ENCODE measurements at places on chromosomes 3 and 15.

- no peak for DNase-seq
- no peak overlapping the region for H3K27ac ChIP-seq
- H3K4me3 ChIP-seq, result no peak overlapping the region
- no peaks in the 10 kb centered on the region for H3K36me3 ChIP-seq
These were observed 75.5 kb downstream of the NEDD4 start for GRCh38 chr15:55917881-55918296.

GRCh38 chr3:35705904-35706303 lies 66.6 kb downstream of the ARPP21 start:
- H3K36me3 ChIP-seq, result no peaks in the 10 kb centered on the region
- H3K27me3 ChIP-seq, result no peaks in the 10 kb centered on the region
- H3K4me1 ChIP-seq, result no peaks in the 10 kb centered on the region

DNA sequence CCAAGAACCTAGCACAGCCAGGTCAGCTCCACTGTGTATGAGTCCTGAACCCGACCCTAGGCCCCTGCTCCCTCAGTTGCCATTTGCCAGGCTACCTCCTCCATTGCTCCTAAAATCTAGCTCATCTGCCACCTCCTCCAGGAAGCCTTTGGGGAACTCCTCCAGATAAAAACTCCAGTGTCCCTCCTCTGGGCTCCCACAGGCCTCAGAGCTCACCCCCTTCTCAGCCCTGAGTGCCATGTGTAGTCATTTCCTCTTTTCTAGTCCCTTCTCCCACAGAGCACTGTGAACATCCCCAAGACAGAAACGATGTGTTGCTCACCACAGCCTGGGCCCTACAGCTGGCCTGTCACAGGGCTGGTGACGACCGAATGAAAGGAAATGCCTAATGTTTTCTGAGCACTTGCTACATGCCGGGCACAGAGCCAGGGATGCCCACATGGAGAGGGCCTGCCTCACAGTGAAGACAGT lies 61.0 kb downstream of the IQSEC1 start:
- H3K4me1 ChIP-seq, result peaks cover 31% of the 10 kb centered on the region
- no peaks in the 10 kb centered on the region for H3K36me3 ChIP-seq
- H3K27ac ChIP-seq, result peak overlapping the region; percentile 87
- no peak for DNase-seq

GRCh38 chr3:194654443-194654842 lies 17.5 kb downstream of the LSG1 start:
- no peak overlapping the region for H3K27ac ChIP-seq
- peaks cover 8% of the 10 kb centered on the region for H3K36me3 ChIP-seq
- no peak for DNase-seq

GRCh38 chr3:64687086-64687780 lies 567 bp downstream of the ADAMTS9 start:
- H3K27me3 ChIP-seq, result no peaks in the 10 kb centered on the region
- H3K4me1 ChIP-seq, result no peaks in the 10 kb centered on the region
- no peak for DNase-seq
- H3K36me3 ChIP-seq, result no peaks in the 10 kb centered on the region

GRCh38 chr3:50211930-50212329 lies 6.9 kb downstream of the SLC38A3 start:
- H3K27ac ChIP-seq, result no peak overlapping the region
- H3K4me1 ChIP-seq, result peaks cover under 1% of the 10 kb centered on the region
- no peaks in the 10 kb centered on the region for H3K27me3 ChIP-seq
- H3K4me3 ChIP-seq, result no peak overlapping the region
- H3K36me3 ChIP-seq, result no peaks in the 10 kb centered on the region

DNA sequence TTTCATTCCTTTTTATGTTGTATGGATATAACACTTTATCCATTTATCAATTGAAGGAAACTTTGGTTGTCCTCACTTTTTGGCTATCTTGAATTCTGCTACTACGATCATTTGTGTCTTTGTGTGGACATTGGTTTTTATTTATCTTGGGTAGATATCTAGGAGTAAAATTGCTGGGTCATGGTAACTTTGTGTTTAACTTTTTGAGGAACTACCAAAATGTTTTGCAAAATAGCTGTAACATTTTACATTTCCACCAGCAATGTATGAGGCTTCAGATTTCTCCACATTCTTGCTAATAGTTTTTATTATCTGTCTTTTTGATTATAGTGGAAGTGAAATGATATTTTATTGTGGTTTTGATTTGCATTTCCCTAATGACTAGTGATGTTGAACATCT lies 55.6 kb downstream of the TLNRD1 start:
- no peak overlapping the region for H3K4me3 ChIP-seq
- no peaks in the 10 kb centered on the region for H3K4me1 ChIP-seq
- DNase-seq, result no peak
- H3K27ac ChIP-seq, result no peak overlapping the region
- no peaks in the 10 kb centered on the region for H3K27me3 ChIP-seq

- no peak overlapping the region for H3K4me3 ChIP-seq
- H3K4me1 ChIP-seq, result no peaks in the 10 kb centered on the region
- H3K36me3 ChIP-seq, result no peaks in the 10 kb centered on the region
- H3K27ac ChIP-seq, result peak overlapping the region; percentile 26
- H3K27me3 ChIP-seq, result no peaks in the 10 kb centered on the region
- DNase-seq, result no peak
These were observed 9.2 kb upstream of the TGFBR2 start for GRCh38 chr3:30597131-30597768.

DNA sequence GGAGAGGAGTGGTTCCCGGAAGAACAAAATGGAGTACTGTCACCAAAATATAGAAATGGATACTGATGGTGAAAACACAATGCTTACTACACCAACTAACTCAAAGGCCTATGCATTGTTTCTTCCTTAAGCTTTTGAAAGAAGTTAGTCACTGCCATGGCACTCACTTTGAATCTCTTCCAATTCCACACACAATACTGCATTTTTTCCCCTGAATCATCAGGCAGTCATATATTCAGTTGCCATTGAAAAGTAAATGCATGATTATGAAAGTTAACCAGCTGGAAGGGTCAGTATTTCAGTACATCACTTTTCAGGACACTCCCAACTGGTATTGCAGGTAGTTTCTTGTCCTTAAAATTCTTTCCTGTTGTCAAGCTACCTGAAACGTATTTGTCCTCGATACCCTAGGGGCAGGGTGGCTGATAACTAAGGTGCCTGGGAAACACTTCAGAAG lies 9.0 kb upstream of the LRRFIP2 start:
- H3K27ac ChIP-seq, result peak overlapping the region; percentile 82

- DNase-seq, result no peak
- peak overlapping the region; percentile 47 for H3K27ac ChIP-seq
- H3K36me3 ChIP-seq, result no peaks in the 10 kb centered on the region
These were observed 296.6 kb upstream of the MME start for GRCh38 chr3:154783521-154783931.

DNA sequence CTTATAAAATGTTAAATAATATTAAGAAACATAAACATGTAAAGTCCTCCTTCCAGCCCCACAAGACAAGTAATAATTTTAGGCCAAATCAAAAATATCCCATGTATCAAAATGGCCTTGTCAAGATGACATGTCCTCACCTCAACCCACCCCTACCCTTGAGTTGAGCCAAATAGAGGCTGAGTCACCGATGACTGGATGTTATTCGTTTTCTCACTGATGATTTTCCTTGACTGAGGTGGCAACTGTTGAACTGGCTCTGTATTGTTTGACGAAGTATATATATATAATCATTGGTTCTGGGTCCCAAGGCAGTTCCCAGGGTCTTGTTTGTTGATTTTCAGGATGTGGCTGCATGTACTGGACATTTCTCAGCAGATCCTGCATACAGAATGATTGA lies 75.3 kb downstream of the TMEM108 start:
- no peak overlapping the region for H3K4me3 ChIP-seq
- H3K27ac ChIP-seq, result no peak overlapping the region
- H3K4me1 ChIP-seq, result peaks cover under 1% of the 10 kb centered on the region
- H3K27me3 ChIP-seq, result no peaks in the 10 kb centered on the region

DNA sequence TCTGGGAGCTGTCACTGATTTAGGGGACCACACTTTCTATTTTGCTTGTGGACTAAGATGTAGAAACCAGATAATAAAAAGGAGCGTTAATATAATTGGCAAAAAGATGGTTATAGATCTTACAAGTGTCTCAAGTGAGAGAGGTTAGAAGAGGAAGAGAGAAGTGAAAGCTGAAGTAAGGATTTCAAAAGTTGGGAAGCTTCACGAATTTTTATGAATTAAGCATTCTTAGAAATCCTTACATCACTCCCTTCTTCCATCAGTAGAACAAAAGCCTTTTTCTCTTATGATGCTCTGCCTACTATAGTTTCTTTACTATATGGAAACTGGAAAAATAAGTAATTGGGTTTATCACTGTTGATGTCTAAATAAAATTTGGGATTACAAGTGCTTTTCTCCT lies 146.5 kb downstream of the FNDC3B start:
- no peak overlapping the region for H3K4me3 ChIP-seq
- DNase-seq, result no peak
- no peaks in the 10 kb centered on the region for H3K27me3 ChIP-seq
- H3K36me3 ChIP-seq, result no peaks in the 10 kb centered on the region
- no peaks in the 10 kb centered on the region for H3K4me1 ChIP-seq
- H3K27ac ChIP-seq, result no peak overlapping the region

Measured in esophagus squamous epithelium (tissue), 5 donors.